Stimulated activated CD4-positive, alpha-beta T cell treated with anti-CD3 and anti-CD28 coated beads, Interleukin-15, amount 100 ng/mL, for 1 hour (primary cell): ENCODE measurements at places on chromosomes 6 and 20.

- DNase-seq, result no peak
Measured at GRCh38 chr6:28907394-28907793, 16.4 kb downstream of the TRIM27 start.

DNA sequence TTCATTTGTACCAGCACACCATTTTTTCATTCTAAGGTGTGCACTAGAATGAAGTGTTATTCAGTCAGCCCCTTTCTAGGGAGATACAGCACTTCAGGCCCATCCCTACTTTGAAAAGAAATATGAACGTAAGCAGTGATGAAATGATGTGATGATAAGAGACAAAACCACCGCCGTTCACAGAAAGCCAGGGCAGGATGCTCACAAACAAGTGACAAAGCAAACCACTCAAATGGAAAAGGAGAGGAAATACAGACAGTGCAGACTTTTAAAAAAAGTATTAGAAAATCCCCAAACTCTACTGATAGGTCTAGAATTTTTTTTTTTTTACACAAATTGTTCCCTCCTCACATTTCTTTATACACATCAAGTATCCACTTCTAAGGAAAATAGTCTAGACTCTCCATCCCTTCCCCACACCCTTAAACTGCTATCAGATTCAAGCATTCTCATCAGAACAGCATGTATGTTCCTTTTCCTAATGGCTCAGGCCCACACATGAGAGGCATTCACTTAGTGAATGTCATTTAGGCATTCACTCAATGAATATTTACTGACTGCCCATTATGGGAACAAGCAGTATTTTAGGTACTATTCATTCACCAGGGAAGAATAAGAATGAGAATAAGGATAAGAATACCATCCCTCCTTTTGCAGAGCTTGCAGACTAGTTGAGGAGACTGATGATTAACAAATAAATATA is 243.5 kb downstream of the GMPR start:
- peak; percentile 41 for DNase-seq

GRCh38 chr6:107820338-107821261 is 3.5 kb downstream of the SCML4 start:
- DNase-seq, result no peak

DNA sequence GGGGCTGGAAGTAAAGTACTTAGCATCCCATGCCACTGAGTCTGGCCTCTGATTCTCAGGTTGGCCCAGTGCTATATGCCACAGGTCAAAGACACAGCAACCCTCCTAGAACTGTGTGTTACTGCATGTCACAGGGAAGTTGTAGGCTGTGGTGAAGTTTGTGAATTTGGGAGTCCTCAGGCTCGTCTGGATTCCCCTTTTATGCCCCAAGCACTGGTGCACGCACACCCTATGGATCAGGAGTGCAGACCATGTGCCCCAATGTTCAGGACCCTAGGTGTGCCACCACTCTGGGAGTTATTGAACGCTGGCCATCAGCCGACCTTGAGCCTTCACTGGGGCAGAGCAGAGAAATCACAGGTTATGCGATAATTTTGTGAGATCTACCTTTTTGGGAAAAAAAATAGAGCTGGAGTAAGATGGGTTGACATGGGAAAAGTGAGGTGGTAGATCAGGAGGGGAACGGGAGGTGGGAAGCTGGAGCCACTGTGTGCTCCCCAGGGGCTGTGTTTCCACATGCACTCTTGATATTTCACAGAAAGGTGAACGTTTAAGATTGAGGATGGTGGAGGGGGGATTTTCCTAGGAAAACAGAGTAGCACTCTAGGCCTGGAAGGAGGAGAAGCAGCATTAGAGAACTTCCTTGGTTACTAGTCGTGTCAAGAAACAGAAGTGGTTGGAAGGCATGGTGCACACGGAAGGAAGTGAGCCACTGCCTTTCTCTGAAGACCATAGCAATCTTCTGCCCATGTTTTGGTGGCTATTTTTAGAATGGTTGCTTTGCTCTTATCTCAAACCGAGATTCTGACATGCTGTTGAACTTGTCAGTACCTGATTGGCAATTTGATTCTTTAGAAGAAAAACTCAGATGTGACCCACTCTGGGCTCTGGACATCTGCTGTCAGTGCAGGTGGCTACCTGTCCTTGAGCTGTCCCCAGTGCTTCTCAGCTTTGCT is 44.1 kb downstream of the DUSP22 start:
- no peak for DNase-seq

- no peak for DNase-seq
Measured at GRCh38 chr6:37288247-37288646, 30.3 kb upstream of the TMEM217 start.

GRCh38 chr20:37651932-37652331 is 41.9 kb upstream of the CTNNBL1 start:
- DNase-seq, result peak; percentile 15

DNA sequence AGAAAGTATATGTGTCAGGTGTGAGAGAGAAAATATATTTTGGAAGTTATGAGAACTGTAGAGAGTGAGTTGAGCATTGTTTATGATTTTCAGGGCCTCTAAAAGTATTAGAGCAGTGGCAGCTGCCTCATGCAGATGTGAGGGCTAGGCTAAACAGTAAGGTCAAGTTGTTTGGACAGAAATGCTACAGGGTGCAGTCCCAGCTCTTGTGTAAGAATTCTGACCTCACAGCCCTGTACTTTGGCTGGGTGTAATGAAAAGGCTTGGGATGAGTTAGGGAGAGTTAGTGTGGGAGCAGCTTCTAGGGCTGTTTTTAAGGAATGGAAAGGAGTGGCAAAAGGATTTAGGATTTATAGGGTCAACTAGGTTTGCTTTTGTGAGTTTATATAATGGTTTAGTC is 764.8 kb upstream of the ADGRB3 start:
- DNase-seq, result no peak

DNA sequence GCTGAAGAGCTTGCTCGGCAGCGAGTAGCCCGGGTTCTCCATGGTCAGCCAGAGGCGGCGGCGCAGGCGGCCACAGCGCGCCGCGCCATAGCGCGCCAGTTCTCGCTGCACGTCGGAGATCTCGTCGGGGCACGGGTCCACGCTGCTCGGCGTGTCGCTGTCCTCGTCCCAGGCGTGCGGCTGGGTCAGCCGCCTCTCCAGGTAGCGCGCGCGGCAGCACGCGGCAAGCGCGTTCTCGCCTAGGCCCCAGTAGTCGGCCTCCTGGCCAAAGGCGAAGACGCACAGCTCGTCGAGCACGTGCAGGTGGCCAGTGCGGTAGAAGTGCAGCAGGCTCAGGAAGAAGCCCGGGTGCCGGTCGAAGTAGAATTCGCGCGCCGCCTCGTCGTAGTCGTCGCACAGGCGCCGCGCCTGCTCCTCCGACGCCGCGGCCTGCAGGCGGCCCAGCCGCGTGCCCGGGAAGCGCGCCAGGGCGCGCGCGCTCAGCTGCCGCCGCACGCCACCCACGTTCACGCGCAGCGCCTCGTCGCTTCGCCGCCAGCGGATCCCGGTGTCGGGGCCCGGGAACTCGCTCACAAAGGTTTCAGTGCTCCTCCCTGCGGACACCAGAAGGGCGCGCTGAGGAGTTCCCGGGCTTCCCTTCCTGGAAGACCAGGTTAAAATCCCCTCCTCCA is 2.7 kb downstream of the KCNS1 start:
- no peak for DNase-seq

- DNase-seq, result no peak
Measured at GRCh38 chr6:107354451-107354850, 104.9 kb downstream of the PDSS2 start.

DNA sequence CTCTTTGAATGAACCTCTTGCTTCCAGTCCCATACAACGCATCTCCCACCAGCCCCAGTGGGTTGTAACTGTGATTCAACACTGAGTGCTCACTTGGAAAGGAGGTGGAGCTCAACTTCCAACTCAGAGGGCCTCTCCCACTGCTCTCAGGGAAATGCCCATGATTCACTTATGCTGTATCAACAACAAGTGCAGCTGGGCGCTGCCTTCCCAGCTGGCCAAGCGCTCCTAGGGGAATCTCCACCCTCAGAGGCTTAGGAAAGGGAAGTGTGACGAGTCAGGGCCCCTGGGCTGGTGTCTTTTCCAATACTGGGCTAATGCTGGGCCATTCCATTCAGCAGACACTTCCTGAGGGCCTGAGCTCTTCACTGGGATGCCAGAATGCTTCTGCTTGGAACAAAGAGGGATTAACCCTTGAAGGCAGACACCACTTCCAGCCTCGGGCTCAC is 8.1 kb upstream of the OCSTAMP start:
- DNase-seq, result no peak

- DNase-seq, result no peak
Measured at GRCh38 chr6:116456927-116457326, 4.2 kb upstream of the CALHM6 start.

GRCh38 chr6:139271056-139271455 is 20.7 kb downstream of the TXLNB start:
- DNase-seq, result no peak

DNA sequence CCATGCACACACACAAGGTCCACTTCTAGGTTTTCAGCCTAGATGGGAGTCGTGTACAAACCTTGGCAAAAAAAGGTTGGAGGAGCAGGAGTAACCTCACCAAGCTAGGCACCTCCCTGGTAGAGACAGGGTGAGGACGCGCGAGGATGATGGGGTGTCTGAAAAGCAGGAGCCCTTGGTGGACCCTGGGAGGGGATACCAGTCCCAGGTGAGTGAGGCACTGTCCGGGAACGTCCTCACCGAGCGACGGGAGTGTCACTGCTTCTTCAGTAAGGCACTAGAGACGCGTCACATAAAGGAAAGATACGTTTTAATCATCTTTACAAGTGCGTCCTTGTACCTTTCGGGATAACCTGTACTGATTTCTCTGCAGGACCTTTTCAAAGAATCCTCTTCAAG is 29.4 kb upstream of the ZBP1 start:
- no peak for DNase-seq

GRCh38 chr20:57013741-57014140 is 252.7 kb downstream of the BMP7 start:
- no peak for DNase-seq

DNA sequence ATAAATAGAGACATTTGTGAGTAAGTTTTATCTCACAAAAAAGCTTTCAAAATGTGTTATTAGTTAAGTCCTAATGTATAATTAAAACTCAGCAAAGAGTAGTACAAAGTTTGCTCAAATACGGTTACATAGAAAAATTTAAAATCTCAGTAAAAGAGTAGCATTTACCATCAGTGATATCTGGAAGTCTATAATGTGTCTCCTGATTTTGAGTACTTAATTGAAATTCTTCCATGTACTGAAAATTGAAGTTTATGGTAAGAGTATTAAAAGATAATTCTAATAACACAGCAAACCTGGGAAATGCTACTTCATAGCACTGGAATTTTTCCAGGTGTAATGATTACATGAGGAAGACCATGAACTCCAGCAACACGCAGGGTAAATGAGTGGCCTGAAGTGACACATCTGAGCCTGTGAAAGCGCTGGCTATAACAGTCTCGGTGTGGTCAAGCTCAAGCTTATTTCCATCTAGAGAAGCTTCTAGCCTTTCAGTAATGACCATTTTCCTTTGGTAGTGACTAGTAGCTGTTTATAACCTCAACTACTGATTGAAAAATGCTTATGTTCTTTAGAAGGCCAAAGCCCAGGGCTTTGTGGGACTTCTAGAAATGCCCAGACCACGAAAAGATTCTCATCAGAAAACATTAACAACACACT is 203.2 kb downstream of the ISM1 start:
- no peak for DNase-seq

DNA sequence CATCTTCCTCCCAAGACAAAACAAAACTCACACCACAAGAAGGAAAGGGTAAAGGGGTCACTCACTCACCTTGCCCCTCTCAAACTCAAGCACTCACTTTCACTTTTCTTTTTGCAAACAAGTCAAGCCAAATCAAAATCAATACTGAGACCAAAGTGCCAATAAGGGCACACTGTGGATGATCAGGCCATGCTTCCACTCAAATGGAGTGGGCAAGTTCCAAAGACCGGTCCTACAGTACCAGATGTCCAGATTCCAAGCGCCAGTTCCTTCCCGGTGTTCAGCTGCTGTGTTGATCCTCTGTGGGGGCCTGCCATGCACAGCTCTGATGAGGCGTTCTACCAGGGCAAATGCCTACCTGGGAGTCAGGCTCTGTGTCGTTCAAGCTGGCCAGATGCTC is 162.6 kb upstream of the GRIK2 start:
- DNase-seq, result no peak

- DNase-seq, result no peak
Measured at GRCh38 chr6:37906121-37906520, 86.6 kb downstream of the ZFAND3 start.

DNA sequence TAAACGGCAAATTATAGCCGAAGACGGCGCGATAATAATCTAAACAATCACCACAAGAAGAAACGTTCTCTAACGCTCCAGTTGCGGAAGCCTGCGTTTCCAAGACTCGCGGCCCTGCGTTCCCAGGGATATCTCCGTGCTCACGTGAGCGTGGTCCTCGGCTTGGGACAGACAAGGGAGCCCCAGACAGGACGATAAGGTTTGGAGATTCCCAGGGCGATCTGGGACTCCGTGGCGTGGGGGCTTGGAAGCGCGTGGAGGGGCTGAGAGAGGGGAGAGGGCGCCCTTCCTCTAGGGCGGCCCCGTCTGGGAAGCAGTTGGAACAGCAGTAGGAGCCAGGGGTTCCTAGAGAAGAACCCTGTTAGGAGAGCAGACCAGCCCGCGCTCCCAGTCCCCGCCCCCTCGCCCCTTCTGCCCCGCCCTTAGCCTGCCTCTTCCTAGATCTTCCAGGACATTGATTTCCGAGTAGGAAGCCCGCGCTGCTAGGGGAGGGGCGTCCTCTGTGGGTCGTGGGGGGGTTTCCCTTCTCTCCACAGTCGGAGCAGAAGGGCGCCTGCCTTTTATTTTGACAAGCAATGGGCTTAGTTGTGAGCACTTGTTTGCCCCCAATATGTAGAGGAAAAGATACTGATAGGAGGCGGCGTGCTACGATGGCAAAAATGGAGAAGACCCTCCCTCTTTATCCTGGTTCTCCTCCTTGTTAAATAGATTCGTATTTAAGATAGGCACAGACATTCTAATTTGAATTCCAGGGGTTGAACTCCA is 10.6 kb downstream of the NRN1 start:
- DNase-seq, result no peak

GRCh38 chr6:101545191-101545590 is 151.7 kb downstream of the GRIK2 start:
- DNase-seq, result no peak

DNA sequence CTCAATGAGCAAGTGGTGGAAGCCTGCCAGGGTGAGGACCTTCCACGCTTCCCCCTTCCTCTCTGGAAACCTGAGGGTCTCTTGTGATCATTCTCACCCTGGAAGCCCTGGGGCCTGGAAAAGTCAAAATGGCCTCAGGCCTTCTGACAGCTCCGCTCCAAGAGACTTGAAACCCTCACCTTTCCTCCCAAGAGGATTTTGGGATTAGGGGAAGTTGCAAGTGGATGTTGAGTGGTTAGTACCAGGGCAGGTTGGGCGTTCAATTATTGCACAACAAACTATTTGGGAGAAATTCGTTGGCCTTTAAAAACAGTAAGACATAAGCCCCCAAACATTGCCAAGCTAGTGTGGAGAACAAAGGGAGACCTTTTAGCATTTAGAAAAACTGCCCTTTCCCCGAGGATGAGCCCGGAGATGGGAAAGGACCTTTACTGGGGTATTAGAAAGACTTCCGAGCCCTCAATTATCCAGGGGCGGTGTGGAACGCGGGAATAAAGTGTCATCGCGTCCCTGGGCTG is 4.7 kb downstream of the NKX2-2 start:
- no peak for DNase-seq

GRCh38 chr6:137697267-137697938 is 169.7 kb upstream of the TNFAIP3 start:
- DNase-seq, result no peak
